ENCODE measurements at places on chromosomes 12 and 14. TPM values are rescaled to one million over a fixed set of nuclear protein-coding genes. Genes with fewer than 3 reads are reported as not detected.

Gene OTX2
- total RNA-seq: not detected

Gene CELA1
- not detected for total RNA-seq

Gene TDRD9
- total RNA-seq: 1.0 TPM

Gene SLC2A14
- not detected for total RNA-seq

Gene PLCZ1
- not detected for total RNA-seq

Gene FBXO21
- 126 TPM for total RNA-seq

Gene NINJ2
- 0.90 TPM for total RNA-seq

Gene HPD
- not detected for total RNA-seq

Gene SMCO2
- 0.36 TPM for total RNA-seq

Gene GPATCH2L
- 48.0 TPM for total RNA-seq

Gene LGR5
- not detected for total RNA-seq

Gene BCL2L14
- total RNA-seq: not detected

Gene CLEC9A
- not detected for total RNA-seq

Gene IL31
- not detected for total RNA-seq

Gene CKB
- 3.5 TPM for total RNA-seq

Gene RNASE7
- not detected for total RNA-seq

Gene MGST1
- 6.5 TPM for total RNA-seq

Gene TCL1B
- total RNA-seq: not detected

Gene RPL10L
- total RNA-seq: not detected

Gene KIF21A
- 8.6 TPM for total RNA-seq

Gene WNT5B
- 0.27 TPM for total RNA-seq

Gene HSPB8
- total RNA-seq: 6.5 TPM

Gene AQP6
- not detected for total RNA-seq

Gene OVCH1
- 0.85 TPM for total RNA-seq

Gene CISTR
- not detected for total RNA-seq

Gene SLC6A12
- total RNA-seq: not detected

Gene DENND5B
- total RNA-seq: 8.4 TPM

Gene GPR162
- total RNA-seq: 10.2 TPM

Gene TMEM117
- total RNA-seq: 1.2 TPM
